ENCODE measurements at places on chromosomes 4 and X. TPM values are rescaled to one million over a fixed set of nuclear protein-coding genes. Genes with fewer than 3 reads are reported as not detected.

DNA sequence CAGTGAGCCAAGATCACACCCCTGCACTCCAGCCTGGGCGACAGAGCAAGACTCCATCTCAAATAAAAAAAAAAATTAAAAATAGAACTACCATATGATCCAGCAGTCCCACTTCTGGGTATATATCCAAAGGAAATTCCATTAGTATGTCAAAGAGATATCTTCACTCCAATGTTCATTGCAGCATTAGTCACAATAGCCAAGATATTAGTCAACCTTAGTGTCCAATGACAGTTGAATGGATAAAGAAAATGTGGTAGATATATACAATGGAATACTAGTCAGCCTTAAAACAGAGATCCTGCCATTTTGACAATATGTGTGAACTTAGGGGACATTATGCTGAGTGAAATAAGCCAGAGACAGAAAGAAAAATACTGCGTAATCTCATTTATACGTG lies 49.4 kb downstream of the C4orf46 start:
- no peak for DNase-seq

The CFAP47 gene
- 0.05 TPM for total RNA-seq

The EDA gene
- 5.2 TPM for total RNA-seq

The TEC gene
- 1.9 TPM for total RNA-seq

- DNase-seq = no peak
Observed at GRCh38 chr4:54384563-54384962, 155.5 kb downstream of the PDGFRA start.

- DNase-seq = no peak
Observed at GRCh38 chrX:38232079-38232686, 11.5 kb upstream of the SRPX start.

The RAB41 gene
- not detected for total RNA-seq

DNA sequence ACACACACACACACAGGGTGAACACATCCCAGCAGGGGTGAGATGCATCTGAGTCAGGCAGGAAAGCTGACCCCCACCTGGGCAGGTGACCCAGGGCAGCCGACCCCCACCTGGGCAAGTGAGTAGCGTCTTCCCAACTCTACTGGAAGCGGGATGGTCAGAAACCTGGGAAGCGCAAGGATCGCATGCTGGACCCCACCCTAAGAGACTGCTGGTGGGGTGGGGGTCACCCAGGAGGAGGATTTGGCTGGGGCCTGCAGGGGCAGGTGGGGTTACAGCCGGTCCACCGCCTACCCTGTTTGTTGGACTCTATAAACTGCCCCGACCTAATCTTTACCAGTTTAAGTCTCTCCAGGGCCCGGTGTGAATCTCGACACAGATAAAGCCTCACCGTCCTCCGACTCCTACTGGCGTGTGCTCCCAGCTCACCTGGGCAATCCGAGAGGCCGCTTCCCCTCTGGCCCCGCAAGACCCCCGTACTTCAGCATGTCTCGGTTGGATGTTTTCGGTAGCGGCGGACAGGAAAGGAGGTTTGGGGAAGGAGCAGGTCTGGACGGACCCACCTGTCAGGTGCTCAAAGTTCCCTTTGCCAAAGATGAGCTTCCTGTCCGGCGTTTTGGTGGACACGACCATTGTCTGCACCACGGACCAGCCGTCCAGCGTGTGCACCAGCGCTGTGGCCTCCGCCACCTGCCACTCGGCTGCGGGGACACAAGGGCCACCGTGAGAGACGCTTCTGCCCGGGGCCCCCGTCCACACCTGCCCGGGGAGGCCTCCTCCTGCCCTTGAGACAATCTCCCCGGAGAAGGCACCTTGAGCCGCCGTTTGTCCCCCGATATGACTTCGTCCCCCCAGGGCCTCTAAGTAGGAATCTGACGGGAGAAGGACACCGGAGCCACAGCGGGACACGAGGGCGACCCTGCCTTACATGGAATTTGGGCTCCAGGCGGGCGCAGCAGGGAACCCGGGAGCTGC lies 2.0 kb downstream of the GTPBP6 start:
- no peak for DNase-seq

DNA sequence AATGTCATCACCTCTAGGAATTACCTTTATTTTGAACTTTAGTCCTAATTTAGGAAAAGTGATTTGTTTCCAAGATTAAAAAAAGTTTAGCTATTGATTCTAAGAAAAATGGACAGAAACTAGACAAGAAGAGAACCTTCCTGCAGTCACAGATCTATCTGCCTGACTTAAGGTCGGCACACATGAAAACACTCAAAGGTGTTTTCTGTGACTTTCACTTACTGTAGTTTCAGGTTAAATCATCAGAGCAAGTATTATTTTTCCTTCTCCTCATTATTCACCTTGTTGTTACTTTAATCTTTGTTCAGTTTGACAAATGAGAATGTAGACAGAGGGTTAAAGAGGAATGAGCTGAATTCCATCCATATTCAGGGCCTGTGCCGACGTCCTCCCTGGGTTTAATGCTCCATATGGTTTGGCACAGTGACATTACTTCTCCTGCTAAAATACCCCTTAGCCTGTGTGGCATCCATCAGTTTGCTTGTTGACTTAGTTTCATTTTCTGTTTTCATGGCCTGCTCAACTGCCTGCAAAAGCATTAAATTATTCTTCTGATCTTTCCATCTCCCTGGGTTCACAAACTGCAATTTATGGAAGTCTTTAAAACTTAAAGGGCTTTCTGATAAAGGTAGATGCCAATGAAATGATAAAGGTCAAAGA lies 352.7 kb downstream of the NKX6-1 start:
- DNase-seq = no peak

DNA sequence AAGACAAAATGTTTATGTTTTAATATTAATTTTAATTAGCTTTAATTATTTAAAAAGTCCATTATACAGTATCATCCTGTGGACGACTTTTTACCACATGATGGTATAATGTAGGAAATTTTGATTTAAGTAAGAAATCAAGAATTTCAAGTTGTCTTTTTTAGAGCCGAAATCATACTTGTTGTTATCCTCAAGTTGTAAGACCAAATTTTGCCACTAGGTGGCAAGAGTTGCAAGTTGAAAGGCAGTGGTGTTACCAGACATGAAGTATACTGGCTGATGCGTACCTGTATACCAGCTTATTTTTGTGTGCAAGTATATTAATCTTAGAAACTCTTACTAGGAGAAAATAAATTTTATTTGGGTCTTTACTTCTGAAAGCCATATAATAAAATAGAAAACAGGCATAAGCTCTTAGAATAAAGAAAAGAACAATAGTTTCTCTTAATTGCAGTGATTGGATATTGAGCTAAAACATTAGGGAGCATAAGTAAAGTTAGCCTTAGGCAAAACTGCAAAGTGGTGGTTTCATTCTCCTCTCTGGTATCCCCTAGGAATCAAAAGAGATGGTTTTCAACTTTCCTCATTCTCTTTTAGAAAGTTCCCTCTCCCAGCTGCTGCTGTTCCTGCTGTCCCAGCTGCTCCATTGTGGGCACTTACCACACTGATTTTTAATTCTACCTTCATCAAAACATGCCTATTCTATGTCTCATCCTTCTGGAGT lies 118.0 kb upstream of the WDFY3 start:
- DNase-seq = no peak

GRCh38 chr4:145014365-145014764 lies 83.6 kb downstream of the ANAPC10 start:
- DNase-seq = no peak

The ITIH6 gene
- total RNA-seq = not detected

- DNase-seq = peak; percentile 25
Observed at GRCh38 chr4:24470666-24471485, 113.5 kb downstream of the DHX15 start.

The FNIP2 gene
- total RNA-seq = 38.1 TPM

- no peak for DNase-seq
Observed at GRCh38 chrX:8939322-8939721, 94.6 kb downstream of the FAM9B start.

GRCh38 chr4:170004651-170005295 lies 21.4 kb downstream of the MFAP3L start:
- DNase-seq = no peak

GRCh38 chr4:97525236-97525635 lies 618.0 kb downstream of the STPG2 start:
- DNase-seq = no peak

The BMPR1B gene
- total RNA-seq = 7.1 TPM

The DGKK gene
- not detected for total RNA-seq

GRCh38 chrX:7798327-7798726 lies 44.6 kb upstream of the VCX start:
- no peak for DNase-seq

The SMAD1 gene
- 14.0 TPM for total RNA-seq

GRCh38 chr4:26474551-26474950 lies 15.7 kb downstream of the CCKAR start:
- DNase-seq = no peak

The MFSD8 gene
- 12.7 TPM for total RNA-seq

DNA sequence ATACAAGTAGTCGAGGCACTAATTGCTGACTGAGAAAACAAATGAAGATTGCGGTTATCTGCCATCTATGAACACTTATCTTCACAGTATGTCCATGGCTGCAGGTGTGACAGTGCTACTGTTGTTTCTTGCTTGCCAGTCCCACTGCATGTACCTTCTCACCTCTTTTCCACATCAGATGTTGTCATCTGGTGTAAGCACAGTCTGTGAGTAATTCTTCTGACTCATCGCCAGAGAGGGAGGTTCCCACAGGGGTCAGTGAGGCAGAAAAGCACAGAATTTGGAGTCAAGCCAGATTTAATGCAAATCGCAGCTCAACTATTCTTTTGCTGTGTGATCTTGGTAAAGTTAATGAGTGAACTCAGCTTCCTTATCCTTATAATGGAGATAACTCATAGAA lies 144.4 kb downstream of the GLRA2 start:
- DNase-seq = no peak

The PACRGL gene
- 10.8 TPM for total RNA-seq

- DNase-seq = no peak
Observed at GRCh38 chr4:41532882-41533281, 5.1 kb upstream of the LIMCH1 start.

DNA sequence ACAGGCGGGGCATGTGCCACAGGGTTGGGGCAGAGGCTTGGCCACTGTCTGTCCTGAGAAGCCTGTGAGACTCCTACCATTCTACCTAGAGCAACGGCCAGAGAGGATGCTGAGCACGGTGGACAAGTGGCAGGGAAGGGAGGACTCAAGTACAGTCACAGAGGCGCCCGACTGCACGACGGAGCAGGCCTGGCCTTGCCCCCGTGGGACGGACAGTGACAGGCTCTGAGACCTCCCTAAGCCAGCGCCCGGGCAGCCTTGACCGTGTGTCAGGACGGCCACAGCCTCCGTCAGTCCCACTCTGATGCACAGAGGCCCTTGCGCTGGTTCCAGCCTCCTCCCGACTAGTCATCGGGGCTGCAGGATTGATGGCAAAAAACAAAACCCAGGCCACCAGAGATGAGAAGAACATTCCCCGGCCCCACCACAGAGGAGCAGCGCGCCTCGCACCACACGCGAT lies 36.7 kb upstream of the MXD4 start:
- no peak for DNase-seq

The TMEM144 gene
- 13.7 TPM for total RNA-seq

GRCh38 chrX:129769467-129770154 lies 10.1 kb upstream of the SASH3 start:
- no peak for DNase-seq

- DNase-seq = no peak
Observed at GRCh38 chr4:123233136-123233768, 163.3 kb upstream of the SPRY1 start.

DNA sequence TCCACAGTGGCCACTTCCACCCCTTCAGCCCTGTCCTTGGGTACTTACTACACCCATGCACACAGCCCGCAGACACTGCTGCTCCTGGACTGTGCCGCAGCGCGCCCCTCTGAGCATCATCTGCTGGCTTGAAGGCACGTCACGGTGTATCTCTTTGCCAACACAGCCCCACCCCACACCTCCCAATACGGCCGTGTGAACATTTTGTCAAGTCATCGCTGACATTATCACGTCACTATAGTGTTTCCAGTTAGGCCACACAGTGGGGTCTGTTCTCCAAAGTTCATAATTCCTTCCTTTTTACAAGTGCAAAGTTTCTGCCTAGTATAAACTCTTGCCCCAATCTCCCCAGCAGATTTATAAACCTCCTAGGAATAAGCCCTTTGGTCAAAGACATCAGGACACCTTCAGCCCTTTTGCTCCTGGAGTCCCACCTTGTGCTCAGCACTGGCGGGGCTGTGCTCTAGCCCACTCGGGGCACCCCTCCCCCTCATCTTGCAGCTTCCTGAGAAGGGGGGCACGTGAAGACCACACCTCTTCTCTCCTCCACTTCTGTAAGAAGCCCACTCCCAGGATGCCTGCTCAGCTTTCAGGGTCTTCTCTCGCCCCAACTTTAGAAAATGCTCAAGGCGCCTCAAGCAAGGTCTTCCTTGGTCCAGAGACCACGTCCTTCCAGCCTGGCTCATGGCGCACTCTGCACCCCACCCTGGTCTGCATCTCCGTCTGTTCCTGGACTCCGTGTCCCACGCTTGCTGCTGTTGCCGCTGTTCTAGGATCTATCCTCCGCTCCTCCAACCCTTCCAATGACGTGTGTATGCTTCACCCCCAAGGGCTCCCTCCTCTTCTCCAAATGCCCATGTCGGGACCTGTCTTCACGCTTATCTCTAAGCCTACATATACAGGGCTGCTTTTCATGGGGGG lies 7.2 kb downstream of the FAM53A start:
- DNase-seq = no peak

The FOXO4 gene
- 37.2 TPM for total RNA-seq

DNA sequence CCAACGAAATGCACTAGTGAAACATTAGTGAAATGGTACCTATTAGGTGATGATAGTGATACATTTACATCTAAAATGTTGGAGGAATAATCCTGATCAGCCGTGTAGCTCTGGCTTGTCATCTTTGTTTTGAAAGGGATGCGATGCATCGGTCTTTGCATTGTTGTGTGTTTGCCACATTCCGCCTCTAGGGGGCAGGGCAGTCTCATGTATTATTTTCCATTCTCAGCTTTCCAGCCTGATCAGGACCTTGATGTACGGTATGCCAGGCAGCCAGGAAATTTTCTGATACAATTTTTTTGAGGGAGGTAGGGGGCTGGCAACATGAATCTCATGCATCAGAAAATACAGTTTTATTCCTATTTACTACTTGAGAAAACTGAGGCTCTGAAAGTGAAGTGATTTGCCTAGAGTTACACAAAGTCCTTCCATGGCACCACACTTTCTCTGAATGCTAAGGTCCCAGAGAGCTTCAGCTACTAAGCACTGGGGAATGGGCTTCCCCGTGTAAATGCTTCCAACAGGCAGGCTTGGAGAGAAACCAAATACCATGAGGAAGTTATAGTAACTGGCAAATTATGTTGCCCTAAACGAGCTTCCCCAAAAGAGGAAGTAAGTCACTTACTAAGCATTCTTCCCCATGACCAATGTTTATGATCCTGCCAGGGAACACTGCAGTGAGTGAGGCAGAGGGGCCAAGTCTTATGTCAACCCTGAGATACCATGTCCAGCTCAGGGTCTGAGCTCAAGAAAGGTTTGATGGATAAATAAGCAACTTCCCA lies 31.8 kb upstream of the IQSEC2 start:
- DNase-seq = peak; percentile 38

The CNGA1 gene
- total RNA-seq = not detected

DNA sequence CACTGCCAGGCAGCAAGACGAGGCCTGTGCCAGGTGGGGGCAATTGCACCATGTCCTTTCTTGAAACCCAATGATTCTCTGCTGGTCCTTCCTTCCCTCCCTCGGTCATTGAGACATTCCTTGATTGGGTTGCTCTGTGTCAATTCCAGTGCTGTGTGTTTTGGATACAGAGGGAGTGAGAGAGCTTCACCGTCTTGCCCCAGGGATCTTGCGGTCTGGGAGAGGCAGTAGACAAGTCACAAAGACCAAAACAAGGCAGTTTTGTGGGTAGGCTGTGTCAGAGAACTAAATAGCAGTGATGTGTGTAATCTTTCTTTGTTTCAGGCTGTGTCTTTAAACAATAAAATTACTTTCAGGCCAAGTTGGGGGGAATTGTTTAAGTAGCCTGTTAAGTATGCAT lies 38.8 kb upstream of the TADA2B start:
- no peak for DNase-seq

The AFM gene
- not detected for total RNA-seq

The TSPAN7 gene
- total RNA-seq = 17.4 TPM

Data from heart right ventricle (tissue), 16 donors.